ENCODE measurements at places on chromosomes 12 and 14.

- DNase-seq: no peak
Measured at GRCh38 chr14:78143489-78144145, 26.6 kb upstream of the NRXN3 start.

DNA sequence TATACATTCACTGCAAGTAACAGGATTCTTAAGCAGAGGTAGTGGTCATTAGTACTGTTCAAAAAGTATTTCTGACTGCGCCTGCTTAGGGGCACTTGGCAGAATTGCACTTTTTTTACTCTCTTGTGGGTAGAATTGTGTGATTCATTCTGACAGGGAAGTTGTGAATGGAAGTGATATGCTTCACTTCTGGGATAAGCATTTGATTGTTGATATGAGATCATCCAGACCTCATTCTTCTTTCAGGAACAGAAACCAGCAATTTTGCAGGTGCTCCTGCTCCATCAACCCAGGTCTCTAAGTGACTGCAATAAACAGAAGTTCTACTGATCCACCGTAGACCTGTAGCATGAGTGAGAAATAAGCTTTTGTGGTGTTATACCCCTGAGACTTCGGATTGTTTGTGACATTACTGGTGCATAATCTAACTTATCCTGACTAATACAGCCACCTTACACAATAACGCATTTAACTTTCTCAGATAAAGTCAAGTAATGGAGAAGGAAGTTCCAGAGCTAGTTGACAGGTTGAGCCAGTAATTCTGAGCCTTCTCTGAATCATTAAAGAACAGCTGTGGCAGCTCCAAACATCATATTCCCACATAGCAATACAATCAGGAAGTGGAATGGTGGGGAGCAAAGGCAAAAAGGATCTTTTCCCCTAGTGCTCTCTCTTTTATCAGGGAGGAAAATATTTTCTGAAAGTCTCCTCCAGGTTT lies 387.9 kb downstream of the SYT1 start:
- no peak for DNase-seq

DNA sequence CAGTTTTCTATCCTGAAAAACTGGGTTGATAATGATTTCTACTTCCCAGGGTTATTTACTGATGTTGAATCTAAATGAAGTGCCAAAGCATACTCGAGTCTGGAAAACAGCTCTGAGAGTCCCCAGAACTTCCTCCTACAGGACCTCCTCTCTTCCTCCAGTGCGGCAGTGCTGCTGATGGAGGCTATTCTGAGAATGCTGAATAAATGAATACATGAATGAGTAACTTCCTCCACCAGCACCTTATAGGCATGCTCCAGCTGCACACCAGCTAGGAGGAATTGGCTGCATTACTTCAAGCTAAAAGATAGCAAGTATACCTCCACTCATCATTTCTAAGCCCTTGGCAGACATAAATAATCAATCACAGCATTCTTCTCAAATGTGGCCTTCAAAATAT lies 448.8 kb upstream of the CCDC196 start:
- no peak for DNase-seq

DNA sequence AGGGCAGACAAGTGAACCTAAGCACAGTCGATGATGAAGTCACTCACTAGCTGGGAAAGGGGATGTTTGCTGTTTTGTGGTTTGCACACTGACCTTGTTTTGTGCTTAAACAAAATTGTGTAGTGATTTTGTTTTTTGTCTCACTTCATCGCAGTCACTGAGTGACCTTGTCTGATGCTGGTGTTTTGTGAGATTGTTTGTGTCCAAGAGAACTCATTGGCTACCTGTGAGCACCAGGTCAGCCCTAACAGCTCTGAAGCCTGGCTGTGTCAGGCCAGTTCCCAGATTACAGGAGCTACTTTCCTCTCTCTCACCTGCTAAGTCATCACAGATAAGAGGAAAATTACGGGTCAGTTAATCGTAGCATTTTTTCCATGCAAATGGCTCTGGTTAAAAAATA lies 3.9 kb upstream of the ESYT1 start:
- no peak for DNase-seq

GRCh38 chr14:23629832-23630396 lies 6.2 kb upstream of the DHRS2 start:
- DNase-seq: no peak
